ENCODE measurements at places on chromosomes 11 and 22.

GRCh38 chr11:33514079-33514925 lies 186.3 kb downstream of the C11orf91 start:
- DNase-seq = no peak

- DNase-seq = no peak
Measured at GRCh38 chr11:110509472-110509871, 79.7 kb downstream of the FDX1 start.

DNA sequence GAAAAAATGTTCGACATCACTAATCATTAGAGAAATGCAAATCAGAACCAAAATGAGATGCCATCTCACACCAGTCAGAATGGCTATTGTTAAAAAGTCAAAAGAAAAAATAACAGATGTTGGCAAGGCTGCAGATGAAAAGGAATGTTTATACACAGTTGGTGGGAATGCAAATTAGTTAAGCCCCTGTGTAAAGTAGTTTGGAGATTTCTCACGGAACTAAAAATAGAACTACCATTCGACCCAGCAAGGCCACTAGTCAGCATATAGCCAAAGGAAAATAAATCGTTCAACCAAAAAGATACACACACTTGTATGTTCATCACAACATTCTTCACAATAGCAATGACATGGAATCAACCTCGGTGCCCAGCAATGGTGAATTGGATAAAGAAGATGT lies 503.2 kb downstream of the OPCML start:
- DNase-seq = no peak

GRCh38 chr11:57980201-57980600 lies 43.5 kb upstream of the OR9Q1 start:
- no peak for DNase-seq

GRCh38 chr11:83583757-83584366 lies 297.7 kb upstream of the CCDC90B start:
- DNase-seq = no peak

DNA sequence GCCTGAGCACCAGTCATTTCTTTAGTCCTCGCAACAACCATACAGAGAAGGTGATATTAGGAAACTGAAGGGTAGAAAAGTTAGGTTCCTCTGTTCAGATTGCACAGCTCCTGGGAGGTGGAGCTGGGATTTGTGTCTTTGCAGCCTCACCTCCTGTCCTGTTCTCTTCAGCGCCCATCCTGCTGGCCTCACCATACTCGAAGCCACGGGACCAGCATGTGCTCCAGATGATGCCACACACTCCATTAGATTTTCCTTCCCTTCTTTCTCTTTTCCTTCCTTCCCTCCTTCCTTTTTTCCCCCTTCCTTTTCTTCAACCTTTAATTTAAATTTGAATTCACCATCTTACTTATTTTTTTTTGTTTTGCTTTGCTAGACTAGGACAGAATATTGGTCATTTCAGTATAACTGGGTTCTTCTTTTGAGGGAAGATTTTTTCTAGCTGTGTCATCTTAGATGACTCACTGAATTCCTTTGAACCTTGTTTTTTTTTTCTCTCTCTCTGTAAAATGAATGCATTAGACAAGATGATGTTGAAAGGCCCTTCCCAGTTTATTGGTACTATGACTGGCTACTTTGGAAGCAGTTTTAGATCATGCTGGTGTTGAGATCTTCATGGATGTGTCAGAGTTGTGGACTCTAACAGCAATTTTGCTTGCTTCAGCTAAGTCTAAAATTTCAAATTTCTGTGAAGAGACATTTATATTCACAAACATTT lies 662.5 kb upstream of the TENM4 start:
- DNase-seq = no peak

DNA sequence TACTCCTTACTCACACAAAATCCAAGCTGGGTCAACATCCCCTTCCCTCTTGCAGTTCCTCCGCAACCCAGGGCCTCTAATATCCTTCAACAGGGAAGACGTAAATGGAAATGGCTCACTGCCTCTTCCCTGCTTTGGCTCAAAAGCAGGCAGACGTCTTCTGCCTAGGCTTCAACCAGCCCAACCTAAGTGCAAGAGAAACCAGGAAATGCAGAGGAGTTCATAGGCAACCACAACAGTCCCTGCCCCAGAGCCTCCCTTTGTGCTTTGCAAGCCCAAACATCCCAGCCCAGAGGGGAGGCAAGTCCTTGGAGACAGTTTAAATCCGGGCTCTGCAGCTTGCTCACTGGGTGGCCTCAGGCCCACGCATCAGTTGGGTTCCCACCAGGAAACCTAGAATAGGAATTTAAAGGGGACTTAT lies 33.3 kb downstream of the CD6 start:
- peak; percentile 32 for DNase-seq

DNA sequence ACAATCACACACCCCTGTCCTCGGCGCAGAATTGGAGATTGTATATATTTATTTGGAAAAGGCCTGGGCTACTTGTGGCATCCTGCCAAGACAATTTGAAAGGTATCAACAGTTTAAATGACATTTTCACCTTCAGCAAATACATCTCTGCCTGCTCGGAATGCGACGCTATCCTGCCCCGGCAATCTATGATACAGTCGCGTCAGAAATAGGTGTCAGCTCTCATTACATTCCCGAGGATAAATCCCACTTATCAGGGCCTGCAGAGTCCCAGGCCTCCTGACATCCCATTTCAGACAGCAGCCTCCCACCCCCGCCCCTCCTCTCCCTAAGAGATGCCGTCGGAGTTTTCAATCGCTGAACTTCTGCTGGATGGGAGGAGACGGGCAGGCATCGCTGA lies 114.7 kb downstream of the BRD1 start:
- DNase-seq = no peak

DNA sequence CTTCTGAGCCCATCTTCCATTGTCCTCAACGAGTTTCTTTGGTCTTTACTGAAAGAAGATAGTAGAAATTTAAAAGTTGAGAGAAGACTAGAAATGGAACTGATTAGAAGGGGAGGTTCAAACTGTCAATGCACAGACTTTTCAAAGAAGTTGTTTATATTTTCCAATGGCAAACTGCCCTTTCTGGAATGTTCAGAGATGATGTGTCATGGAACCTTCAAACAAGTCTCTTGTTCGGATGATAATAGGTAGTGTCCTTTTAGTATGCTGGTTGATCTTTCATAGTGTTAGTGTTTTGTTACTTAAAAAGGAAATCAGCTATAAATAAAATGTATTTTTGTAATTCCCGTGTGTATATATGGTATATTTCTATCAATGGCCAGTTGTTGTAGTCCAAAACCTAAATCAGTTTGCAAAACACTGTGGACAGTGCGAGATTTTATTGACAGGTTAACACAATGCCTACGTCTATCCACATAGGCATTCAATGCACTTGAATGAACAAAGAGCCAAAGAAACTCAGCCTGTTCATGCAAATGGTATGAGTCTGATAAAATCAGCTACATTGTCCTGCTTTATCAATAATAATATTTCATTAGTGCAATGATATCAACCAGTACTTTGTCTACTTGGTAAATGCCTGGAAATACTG lies 30.9 kb downstream of the C11orf91 start:
- no peak for DNase-seq

- no peak for DNase-seq
Measured at GRCh38 chr22:26660961-26661578, 3.7 kb downstream of the MIAT start.

- DNase-seq = no peak
Measured at GRCh38 chr11:8652140-8652539, 30.3 kb downstream of the TRIM66 start.

GRCh38 chr11:20444535-20444934 lies 57.0 kb downstream of the PRMT3 start:
- no peak for DNase-seq

GRCh38 chr22:17472932-17473331 lies 90.4 kb upstream of the SLC25A18 start:
- DNase-seq = no peak

GRCh38 chr11:123272565-123272964 lies 77.5 kb upstream of the CLMP start:
- DNase-seq = no peak

DNA sequence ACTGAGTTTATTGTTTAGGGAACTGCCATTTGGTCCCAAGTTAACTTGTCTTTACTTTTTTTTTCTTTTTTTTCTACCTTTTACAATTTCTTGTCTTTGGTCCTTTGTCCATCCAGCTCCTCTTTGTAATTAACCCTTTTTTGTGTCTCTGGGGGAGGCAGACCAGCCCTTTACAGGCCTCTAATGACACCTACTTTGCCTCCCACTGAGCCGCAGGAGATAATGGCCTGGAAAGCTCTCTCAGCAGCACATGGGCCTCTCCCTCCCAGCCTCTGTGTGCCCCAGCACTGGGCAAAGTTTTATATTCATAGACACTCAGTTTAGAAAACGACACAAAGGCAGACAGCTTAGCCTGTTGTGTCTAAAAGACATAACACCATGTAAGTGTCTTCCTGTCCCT lies 480.4 kb downstream of the SOX6 start:
- DNase-seq = no peak

Measured in KG1 (cell line).